ENCODE measurements at places on chromosomes 3 and 15.

DNA sequence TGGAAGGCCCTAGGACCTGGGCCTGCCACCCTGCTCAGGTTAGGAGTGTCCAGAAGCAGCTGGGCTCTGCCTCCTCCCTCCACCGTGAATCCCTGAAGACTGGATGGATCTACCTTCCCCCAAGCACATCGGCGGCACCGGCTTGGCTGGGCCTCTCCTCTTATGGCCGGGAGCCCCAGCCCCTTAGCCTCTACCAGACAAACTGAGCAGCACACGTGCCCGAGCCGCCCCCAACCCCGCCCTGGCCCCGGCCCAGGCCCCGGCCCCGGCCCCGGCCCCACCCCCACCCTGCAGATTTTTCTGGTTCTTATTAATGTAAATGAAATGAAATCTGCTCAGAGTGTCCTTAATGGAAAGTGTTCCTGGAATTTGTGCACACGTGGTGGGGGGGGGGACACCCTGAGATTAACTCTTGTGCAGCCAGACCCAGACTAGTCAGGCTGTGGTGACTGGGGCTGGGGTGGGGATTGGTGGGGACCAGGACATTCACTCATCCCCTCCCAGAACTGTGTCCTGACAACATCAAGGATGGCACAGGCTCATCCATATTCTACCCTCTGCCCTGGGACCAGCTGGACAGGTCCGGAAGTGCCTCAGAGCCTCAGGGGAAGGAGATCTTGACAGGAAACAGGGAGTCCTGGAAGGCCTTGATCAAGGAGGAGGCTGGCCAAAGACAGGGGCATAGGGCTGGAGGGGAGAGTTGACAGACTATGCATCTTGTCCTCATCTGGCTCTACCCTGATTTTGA lies 30.9 kb upstream of the SEMA3F start:
- DNase-seq, result no peak

DNA sequence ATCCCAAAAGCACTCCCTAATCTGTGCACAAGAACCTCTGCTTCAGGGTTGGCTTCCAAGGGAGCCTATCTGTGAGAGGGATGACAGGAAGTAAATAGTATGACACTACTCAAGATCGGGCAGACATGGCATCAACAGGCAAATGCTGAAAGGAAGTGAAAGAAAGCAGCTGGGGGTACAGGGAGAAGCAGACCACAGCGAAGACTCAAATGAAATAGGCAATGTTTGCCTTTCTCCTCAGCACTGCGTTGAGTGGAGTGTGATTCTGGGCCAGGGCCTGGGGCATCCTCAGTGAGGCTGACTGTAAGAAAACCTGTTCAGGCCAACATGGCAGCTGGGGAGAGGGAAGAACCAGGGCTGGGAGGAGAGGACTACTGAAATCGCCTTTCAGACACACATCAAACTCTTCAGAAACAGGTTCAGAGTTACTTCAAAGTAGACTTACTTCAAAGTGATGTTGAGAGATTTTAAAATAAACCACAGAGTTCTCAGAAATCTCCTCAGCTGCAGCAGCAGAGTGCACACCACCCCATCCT lies 96.6 kb downstream of the SLC9A9 start:
- no peak for DNase-seq

DNA sequence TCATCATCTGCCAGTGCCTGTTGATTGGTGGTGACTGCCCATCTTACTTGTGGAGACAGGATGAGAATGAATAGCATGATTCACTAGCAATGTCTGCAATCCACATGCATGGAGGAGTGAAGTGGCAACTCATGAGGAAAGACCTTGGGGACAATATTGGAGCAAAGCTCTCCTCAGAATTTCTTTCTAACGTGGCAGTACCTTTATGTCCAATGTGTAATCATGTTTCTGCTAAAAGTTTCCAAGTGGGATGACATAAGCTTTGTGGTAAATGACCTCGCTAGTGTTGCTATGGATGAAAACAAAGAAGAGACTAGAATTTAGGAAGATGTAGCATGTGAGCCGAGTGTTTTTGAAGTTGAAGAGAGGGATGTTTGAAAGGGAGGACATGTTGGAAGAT lies 117.8 kb downstream of the CPNE4 start:
- DNase-seq, result no peak

- no peak for DNase-seq
Measured at GRCh38 chr3:195891431-195892104, 16.8 kb downstream of the TNK2 start.

DNA sequence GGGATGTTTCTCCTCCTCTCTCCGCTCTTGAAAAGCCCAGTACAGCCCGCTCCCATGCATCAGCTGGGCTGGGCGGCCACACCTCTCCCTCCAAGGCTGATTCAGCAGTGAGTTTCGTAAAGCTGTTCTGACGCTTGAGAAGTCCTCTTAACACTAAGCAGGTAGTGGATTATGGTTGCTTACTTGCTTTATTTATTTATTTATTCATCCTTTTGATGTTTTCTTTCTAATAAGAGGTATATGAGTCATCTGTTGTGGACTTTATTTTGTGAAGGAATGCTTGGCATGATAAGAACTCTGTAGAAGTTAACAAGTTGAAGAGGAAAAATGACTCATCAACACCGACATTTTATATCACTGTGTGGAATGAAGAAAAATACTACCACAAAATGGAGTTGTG lies 285.0 kb downstream of the SQOR start:
- no peak for DNase-seq

DNA sequence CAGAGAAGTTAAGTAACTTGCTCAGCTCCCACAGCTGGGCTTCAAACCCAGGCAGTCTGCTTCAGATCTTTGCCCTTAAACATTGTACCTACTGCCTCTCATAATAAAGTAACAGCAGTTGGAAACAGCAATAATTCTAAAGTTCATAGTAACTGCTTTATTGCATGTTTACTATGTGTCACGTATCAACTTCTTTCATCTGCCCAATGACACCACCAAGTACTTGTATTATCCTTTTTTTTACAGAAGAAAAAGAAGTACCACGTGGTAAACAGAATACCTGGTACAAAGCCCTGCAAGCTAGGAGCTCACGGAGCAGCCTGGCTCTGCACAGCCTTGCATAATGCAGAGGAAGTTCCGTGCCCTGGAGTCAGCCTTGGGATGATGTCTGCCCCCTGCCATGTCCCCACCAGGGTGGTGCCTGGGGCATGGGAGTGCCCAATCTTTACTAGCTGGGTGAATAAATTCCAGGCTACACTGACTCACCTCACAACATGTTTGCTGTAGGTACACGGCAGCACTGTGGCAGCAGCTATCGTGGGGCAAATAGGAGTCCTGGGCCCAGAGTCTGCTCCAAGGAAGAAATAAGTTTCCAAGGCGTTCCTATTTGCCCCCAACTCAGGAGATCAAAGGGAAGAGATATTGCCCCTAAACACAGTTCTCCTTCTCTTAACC lies 77.2 kb downstream of the LDHAL6B start:
- no peak for DNase-seq

Measured in occipital lobe (tissue), 3 donors.